ENCODE measurements at places on chromosomes 4 and X.

- no peak for DNase-seq
Measured at GRCh38 chr4:154692304-154692818, 51.4 kb upstream of the LRAT start.

DNA sequence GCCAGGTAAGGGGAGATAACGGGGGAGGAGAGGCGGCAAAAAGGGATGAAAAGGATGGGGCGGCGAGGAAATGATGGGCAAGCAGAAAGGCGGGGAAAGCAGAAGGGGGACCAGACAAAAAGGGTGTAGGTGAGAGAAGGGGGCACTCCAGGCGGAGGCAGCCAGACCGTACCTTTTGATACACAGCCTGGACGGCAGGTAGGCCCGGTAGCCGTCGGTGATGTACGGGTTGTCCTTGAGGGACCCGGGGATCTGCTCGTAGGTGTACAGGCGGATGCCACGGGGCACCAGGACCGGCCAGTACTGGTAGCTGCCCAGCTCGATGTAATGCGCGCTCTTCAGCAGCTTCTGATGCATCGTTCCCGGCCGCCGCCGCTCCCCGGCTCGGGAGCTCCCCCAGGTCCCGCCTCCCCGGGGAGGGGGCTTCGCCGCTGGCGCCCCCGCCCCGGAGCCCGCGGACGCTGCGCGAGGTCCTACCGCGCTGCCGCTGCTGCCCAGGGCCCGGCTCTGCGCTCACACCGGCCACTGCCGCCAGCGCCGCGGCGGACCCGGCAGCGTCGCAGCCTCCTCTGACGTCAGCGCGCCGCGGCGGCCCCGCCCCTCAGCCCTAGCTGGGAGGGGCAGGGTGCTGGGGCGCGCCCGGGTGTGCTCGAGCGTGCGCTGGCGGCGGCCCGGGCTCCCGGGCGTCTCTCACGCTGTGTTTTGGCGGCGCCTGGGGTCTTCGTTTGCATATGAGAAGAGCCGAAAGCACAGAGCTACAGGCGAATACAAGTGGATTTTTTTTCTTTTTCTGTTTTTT, at the start of gene PAQR3:
PAQR3 (minus strand) TSS at position 571 of the 799 bp plus-strand sequence; CDS start at position 357, 214 bp downstream.
- peak; percentile 81 for DNase-seq

DNA sequence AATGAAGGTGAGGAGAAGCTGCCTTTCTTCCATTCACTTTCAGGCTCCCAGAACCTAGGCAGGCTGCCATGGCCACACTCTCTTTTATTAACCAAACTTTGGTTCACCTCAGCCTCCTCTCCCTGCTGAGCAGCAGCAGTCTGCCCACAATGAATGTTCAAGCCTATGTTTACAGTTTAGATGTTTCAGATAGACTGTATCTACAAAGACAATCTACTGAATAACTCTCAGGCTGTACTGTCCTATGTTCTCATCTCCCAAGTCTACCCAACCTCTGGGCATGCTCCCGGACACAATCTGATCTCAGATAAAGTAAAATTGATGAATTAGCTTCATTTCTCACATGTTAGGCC, 59.2 kb upstream of the TMEM164 start:
- DNase-seq: no peak

DNA sequence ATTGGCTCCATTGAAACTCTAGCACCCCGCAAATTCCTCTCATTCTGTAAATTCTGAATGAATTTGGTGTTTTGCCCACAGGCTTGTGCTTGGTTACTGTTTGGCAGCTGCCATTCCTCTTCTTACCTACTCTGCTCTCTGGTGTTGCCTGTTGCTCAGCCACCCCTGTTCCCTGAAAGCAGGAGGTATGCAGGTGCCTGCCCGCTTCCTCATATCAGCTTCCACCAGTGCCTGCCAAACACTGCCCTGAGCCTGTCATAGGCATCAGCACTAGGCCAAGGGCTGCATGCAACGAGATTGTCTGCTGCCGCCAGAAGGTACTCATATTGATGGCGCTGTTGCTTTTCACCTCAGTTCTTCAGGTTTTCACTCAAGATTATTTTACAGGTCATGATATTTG, 978.1 kb downstream of the C4orf33 start:
- DNase-seq: no peak

DNA sequence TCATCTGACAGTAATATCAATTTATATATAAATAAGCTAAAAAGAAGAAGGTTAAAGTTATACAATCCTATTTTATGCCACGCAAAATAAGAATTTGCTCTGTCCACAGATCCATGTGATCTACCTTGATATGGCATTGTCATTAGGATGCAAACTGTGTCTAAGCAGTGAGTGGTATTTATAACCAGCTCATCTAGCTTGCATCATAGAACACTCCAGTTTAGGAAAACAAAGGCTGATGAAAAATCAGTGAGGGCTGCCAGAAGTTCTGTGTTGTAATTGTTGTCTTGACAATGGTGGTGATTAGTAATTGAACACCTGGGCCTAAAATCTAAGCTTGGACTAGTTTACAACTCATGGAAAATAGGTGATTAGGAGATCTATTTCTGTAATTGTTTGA, 111.0 kb downstream of the CPE start:
- DNase-seq: peak; percentile 71

- DNase-seq: no peak
Measured at GRCh38 chrX:17859609-17860178, 1.4 kb downstream of the RAI2 start.

GRCh38 chr4:151302432-151302831, 23.0 kb downstream of the SH3D19 start:
- DNase-seq: no peak

GRCh38 chr4:73387552-73387951, 16.5 kb upstream of the ALB start:
- DNase-seq: no peak

- DNase-seq: no peak
Measured at GRCh38 chrX:102129473-102129872, 4.0 kb downstream of the TCEAL2 start.

DNA sequence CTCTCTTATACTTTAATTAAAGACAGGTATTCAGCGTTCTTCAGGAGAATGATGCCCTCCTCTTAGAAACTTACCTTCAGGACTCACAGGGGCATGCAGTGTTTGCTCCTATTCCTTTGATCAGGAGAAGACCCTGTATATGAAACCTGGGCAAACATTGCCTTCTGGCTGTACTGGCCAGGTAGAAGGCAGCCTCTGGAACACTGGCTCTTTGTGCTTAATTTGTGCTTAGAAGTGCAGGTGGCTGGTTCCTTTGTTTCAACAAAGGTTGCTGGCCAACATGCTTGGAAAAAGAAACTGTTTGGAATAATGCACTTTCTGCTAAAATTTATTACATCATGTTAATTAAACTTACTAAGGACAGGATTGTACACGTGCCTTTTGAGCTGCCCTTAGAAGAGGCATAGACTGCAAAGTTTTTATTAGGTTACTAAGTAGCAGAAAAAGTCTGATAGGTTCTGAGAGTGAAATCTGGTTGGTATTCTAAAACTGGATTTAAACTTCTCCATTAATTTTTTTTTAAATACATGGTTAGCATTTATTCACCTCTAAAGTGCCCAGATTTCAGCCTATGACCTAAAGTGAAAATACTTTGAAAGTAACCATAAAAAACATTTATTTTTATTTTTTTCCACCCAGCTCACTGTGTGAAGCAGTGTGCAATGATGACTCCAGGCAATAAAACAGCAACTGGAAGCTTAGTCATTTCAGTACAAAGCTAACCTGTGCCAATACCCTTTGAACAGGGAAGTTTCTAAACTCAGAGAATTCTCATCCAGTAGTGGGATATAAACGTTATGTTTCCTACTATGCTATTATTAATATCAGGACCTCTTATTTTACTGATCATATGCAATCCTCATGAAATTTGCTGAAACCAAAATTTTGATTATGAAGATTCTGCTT, 11.3 kb downstream of the RASSF6 start:
- peak; percentile 77 for DNase-seq

DNA sequence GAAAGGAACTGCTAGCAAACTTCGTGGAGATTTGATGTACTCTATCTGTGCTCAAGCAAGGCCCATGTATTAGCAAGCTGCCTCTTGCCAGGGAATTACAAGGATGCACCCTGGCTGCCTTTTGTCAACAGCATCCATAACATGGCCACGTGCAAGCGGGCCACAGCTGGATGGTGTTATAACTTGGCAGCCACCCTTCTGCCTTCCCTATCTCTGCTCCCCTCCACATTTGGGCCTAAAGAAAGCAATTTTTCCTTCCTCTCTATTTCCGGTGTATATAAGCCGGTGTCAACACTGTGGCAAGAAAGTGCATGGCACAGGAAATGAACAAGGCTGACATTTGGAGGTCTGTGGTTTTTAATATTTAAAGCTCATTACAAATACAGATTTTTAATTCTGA, 94.8 kb downstream of the CLNK start:
- DNase-seq: no peak

DNA sequence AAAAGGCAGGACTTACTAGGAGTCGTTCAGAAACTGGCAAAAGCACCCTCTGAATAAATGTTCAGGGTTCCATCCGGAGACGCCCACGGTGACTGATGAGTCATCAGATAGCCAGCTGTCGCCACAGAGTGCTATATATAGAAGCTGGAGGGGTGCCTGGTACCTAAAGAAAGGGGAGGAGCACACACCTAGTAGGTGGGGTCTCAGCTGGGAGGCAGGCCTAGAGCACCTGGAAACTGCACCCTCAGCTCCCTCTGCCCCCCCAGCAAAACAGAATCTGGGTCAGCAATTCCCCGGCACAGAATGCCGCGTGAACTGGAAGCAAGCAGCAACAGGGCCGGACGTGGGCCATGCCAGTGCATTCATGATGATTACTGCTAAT, 242.0 kb downstream of the BCOR start:
- peak; percentile 19 for DNase-seq

DNA sequence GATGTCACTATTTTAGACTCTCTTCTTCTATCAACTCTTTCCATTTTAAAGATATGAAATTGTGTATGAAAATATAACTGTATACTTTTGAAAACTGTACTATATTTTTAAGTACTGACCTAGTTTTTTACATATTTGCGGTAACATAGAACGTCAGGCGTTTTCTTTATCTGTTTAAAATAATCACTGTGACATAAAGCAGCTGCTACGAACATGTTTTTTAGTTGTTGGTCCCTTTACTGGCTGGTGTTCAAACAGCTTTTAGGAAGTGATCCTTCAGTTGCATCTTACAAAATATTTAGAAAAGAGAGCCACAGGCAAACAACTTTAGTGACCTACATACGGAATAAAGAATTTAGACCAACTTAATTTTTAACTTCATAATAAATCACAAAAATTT, 73.1 kb downstream of the METTL14 start:
- DNase-seq: no peak

GRCh38 chr4:6298852-6299251, 29.2 kb downstream of the WFS1 start:
- no peak for DNase-seq

DNA sequence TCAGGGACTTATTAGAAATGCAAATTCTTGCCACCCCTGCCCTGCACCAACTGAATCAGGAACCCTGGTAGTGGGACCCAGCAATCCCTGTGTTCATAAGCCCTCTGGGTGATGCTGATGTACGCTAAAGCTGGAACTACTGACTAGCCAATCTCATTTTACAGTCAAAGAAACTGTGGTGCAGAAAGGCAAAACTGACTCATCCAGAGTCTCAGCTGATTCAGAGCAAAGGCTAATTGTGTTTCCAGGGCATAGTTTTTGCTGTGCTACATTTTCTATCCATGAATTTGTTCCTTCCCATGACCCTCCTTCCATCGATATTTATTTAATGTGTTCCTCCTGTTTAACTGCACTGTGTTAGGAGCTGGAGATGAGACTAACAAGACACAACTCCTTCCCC, 207.5 kb downstream of the REPS2 start:
- DNase-seq: peak; percentile 35
